Lung (tissue), 17 donors: ENCODE measurements at places on chromosomes 16 and 17. TPM values are rescaled to one million over a fixed set of nuclear protein-coding genes. Genes with fewer than 3 reads are reported as not detected.

The RNF43 gene
- polyA plus RNA-seq = 3.7 TPM

- DNase-seq = no peak
Measured at GRCh38 chr17:77147357-77147801, 6.6 kb downstream of the SEC14L1 start.

The TBC1D3E gene
- polyA plus RNA-seq = not detected

The GP1BA gene
- polyA plus RNA-seq = 0.26 TPM

DNA sequence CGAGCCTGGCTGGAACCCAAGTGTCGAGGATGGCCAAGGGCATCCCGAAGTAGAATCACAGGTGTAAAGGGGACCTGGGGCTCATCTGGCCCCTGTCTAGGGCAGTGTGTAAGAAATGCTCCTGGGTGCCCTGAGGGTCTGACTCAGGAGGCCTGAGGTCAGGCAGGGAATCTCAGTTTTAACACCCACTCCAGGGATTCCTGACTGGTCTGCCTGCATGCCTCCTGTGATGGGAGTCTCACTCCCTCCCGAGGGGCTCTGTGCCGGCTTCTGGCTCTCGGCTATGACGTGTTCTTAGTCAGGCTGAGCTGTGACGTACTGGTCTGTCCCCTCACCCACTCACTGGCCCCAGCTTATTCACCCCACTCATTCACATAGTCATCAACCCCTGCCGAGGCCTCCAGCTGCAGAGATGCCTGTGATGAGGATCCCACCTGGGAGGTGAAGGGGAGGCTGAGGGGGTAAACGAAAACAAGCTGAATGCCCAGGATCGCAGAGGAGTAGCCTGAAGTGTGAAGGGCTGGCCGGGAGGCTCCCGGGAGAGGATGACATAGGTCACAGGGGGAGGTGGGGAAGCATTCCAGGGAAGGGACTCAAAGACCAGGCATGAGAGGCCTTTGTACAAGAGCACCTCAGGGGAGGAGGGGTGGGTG is 23.8 kb downstream of the FAM83G start:
- DNase-seq = peak; percentile 15

The SLC6A2 gene
- polyA plus RNA-seq = not detected

DNA sequence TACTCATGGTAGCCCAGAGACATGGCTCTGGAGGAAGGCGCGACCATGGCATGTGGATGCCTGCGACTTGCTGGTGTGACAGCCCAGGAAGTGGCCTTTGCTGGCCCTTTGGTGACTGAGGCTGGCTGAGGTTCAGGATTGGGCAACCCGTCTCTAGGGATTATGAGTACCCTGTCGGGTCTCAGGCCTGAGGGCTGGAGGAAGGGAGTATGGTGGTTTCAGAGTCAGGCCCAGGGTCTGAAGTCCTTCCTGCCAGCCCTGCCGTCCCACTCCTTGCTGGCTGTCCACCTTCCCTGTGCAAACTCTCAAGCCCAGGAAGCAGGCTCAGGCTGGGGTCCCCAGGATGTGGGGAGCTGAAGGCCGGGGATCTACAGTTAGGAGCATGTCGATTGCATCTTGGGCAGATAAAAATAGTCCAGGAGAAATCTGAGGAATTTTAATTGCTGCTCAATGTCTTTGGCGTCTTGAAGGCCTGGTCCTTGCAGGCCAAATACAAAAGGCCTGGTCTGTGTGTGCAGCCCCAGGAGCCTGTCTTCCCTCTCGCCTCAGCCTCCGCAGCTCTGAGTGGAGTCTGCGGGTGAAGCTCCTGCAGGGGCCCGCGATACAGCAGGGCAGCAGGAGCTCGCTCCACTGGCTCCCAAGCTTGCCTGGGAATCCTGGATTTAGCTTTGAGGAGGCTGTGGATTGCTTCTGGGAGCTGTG is 52.5 kb downstream of the NKD1 start:
- DNase-seq = peak; percentile 50

GRCh38 chr17:13869331-13869940 is 199.9 kb upstream of the COX10 start:
- no peak for DNase-seq

DNA sequence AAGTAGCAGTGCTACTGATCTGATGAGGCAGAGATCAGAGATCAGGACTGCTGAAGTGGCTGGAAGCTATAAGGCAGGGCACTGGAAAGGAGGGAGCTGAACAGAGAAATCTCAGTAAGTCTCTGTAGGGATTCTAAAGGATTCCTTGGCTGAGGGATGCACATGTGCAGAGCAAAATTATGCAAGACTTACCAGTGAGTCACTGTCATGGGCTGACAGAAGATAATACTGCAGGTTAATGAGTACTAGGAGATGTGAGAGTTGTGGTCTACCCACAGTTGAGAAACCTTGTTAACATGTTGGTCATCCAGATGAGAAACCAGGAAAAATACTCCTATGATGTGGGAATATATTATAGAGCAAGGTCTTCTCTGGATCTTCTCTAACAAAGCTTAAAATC is 378.1 kb downstream of the HAPSTR1 start:
- no peak for DNase-seq

DNA sequence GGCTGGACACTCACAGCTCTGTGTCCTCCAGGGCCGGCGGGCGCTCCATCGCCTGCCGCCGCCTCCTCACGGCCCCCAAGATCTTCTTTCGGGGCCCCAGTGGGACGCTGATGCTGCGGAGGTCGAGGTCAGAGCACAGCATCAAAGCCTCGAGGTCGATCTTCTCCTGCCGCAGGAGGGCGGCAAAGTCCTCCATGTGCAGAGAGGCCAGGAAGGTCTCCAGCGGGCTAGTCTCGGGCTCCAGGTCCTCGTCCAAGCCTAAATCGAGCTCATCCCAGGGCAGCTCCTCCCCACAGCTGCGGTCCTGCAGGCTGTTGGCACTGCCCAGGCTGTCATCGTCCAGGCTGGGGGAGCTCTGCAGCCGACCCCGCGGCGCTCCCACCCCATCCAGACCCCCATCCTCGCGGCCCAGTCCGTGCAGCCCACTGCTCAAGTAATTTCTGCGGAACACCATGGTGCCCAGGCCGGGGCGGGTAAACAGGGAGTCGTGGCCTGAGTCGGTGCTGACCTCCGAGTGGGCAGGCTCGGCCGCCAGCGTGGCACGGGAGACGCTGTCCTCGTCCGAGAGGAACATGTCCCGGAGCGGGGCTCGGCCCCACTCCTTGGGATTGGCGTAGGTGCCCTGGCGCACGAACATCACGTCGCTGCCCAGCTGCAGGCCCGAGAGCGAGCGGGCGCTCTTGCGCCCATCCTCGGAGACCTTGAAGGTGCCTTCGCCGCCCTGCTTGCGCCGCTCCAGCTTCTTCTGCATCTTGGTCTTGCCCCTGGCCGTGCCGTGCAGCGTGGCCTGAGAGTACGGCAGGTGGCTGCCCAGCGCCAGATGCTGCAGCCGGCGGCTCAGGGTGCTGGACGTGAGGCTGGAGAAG is 3.4 kb downstream of the USH1G start:
- no peak for DNase-seq

DNA sequence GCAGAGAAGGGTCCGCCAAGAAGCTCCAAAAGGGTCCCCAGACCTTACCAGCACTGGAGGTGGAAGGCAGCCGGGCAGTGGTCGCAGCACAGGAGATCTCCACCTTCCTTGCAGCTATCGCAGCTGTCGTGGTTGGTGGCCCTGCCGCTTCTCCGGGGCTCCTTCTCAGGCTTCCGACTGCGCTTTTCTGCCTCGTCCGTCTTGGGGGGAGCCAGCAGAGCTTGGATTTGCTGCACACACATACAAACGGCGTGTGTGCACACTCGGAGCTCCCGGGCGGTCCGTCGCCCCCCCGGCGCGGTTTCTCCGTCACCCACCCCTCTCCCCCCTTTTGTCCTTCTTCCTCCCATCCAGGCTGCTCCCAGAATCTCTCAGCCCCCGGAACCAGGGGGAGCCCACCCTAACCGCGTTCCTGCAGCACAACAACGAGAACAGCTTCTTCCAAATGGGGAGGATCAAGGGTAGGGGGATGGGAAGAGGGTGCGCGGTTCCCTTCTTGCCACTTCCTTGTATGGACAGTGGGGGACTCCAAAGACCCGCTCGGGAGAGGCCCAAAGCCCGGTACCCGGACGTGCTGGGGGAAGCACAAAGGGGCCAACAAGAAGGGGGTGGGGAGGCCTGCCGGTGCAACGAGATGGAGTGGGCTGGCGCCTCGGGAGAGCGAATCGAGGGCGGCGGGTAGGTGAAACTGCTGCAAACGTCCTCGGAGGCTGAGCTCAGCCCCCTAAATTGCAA is 1.1 kb downstream of the PHF12 start:
- DNase-seq = peak; percentile 81

DNA sequence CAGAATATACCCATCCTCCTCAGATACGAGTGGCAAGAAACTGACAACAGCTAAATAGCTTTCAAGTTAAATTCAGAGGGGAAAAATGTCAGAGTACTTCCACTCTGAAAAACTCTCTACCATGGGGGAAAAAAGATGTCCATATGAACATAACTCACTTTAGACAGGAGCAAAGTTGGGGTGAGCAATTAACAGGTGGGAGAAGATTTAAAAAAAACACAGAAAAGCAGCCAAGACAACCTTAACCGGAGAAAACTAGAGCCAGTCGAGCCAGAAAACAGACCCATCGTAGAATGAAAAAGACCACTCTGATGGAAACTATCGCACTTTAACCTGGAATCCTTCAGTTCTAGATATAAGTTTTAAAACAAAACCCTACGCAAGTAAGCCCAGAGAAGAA is 833 bp downstream of the TERF2 start:
- DNase-seq = no peak

DNA sequence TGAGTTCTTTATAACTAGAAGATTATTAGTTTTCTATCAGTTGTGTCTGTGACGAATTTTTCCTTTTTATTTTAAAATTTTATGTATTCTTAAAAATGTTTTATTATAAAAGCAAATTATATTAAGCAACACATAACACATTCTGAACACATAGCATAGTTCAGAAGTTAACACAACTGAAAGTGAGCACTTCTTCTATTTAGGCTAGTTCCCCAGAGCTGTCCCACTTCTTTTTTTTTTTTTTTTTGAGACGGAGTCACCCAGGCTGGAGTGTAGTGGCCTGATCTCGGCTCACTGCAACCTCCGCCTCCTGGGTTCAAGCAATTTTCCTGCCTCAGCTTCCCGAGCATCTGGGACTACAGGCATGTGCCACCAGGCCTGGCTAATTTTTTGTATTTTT is 37.7 kb upstream of the ALDH3A2 start:
- DNase-seq = no peak

GRCh38 chr17:48247603-48248002 is 140.0 kb downstream of the SNX11 start:
- no peak for DNase-seq

The EXOC7 gene
- 52.3 TPM for polyA plus RNA-seq

The KRTAP4-1 gene
- polyA plus RNA-seq = not detected

DNA sequence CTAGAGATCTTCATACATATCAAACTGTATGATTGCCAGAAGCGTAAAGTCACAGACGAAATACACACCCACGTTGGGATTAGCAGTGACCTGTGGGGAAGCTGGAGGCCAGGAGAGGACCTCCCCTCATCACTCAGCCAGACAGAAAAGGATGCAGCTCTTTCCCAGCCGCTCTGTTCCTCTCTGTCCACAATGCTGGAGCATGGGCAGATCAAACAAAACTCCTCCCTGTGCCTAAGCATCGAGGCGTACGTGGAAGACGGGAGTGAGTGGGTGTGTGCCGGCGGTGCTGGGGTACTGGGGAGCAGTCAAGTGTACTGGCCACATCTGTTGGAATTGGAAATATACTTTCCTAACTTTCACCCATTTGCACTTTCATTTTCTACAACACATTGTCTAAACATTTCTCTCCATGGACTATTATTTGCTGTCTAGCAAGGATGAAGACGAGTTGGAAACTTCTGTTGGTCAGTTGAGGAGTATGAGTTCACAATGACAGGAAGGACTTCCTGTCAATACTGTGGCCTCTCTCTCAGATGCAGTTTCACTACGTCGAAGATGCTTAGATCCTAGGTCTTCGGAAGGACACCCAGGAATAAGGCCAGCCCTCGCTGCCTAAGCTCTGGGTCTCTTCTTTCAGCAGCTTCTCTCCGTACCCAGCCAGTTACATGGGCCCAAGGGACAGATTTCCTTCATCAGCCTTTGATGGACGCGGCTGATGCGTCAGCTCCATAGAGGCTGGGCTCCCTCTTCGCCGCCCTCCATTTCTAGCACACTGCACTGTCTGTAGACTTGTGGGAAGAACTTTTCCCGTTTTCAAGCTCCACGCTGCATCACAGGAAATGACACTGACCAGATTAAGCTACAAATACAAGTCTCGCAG is 30.6 kb upstream of the ENDOV start:
- peak; percentile 38 for DNase-seq

DNA sequence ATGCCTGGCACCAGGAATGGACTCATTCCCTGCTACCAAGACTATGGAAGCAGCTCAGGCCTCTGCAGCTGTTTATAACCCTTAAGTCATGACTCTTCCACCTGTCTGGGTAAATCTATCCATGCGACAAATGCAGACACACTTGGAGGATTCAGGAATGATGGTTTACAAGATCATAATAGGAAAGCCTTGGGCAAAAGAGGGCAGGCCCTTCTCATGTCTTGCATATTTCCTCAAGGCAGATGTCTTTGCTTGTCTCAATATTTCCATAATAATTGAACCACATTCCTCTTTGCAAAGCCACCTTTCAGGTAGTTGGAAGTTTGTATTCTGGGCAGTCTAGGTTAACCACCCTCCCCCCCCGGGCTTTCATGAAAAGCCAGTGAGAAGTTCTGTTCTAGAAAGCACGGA is 884 bp upstream of the JPT1 start:
- no peak for DNase-seq

GRCh38 chr16:20613481-20614185 is 37.5 kb upstream of the ACSM2B start:
- no peak for DNase-seq

DNA sequence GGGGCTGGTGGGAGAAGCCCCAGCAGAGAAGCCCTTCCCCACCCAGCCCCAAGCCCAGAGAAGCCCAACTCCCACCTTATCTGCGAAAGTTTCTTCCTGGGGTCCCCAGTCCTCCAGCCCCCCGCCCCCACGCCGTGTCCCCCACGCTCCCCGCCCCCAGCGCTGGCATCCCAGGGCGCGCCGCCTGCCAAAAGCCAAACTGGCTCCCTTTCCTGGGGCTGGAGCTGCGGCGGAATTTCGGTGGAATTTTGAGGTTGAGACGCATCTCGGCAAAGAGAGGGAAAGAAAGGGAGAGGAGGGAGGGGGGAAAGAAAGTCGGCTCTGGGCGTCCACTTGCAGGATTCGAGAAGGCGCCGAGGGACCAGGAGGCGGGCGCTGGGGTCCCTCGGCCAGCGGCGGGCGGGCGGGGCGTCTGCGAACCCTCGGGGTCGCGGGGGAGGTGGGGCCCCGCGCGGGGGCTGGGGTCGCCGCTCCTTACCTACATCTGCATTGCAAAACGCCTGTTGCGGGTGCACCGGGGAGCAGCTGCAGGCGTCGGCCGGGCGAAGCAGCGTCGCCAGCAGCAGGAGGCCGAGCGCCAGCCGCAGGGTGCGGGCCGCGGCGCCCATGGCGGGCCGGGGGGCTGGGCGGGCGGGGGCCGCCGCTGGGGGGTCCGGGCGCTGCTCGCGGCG is 571 bp downstream of the TIMP2 start:
- peak; percentile 57 for DNase-seq

DNA sequence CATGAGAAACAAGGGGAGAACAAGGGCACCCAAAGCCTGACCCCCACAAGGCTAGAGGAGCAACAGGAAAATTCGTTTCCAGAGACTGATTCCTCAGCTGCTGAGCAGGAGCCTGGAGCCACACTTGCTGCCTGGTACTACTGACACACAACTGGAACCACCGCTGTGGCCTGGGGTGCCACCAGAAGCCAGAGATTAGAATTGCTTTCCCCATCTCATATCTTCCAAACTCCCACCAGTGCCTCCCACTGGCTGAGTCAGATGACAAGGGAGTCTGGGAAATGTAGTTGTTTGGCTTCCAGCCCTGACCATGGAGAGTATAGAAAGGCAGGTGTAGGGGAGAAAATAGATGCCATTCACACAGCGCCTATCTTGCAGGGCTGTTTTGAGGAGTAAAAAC is 4.1 kb upstream of the TMEM11 start:
- DNase-seq = no peak

The C16orf74 gene
- polyA plus RNA-seq = 2.6 TPM
